ENCODE measurements at places on chromosomes 3 and 15.
A peak's percentile ranks its signal among the peaks of the same experiment; 100 is the strongest.

- no peaks in the 10 kb centered on the region for H3K4me1 ChIP-seq
- no peak overlapping the region for H3K4me3 ChIP-seq
- no peak for DNase-seq
- no peak overlapping the region for H3K27ac ChIP-seq
Measured at GRCh38 chr3:167305340-167305890, 74.7 kb downstream of the ZBBX start.

- H3K27ac ChIP-seq = no peak overlapping the region
- H3K36me3 ChIP-seq = peaks cover 2% of the 10 kb centered on the region
- no peak for DNase-seq
- H3K4me1 ChIP-seq = peaks cover 11% of the 10 kb centered on the region
- H3K27me3 ChIP-seq = no peaks in the 10 kb centered on the region
Measured at GRCh38 chr3:177488740-177489139, 291.5 kb upstream of the TBL1XR1 start.

DNA sequence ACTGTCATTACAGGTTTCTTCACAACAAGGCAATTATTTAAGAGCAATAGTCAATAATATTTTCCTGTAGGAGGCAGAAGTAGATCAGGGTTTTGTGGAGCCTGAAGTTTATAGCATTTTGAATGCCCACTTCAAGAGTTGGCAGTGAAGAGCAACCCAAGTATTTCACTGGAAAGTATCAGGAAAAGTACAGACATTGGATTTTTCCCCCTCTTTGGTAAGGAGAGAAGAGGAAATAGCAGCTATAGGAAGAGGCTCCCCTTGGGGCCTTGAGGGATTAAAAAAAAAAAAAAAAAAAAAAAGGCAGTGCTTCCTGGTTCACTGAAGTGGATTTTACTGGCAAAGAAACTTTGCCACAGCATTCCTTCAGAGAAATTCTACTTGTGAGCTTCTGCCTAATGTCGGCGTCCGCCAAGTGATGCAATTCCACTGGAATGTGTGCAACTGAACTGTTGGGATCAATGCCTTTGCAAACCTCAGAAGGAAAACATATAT, 5.7 kb upstream of the CNTN6 start:
- H3K27ac ChIP-seq = no peak overlapping the region
- no peak for DNase-seq
- H3K36me3 ChIP-seq = no peaks in the 10 kb centered on the region
- H3K27me3 ChIP-seq = no peaks in the 10 kb centered on the region
- H3K4me1 ChIP-seq = no peaks in the 10 kb centered on the region

- no peak overlapping the region for H3K27ac ChIP-seq
- no peaks in the 10 kb centered on the region for H3K36me3 ChIP-seq
- H3K4me3 ChIP-seq = no peak overlapping the region
Measured at GRCh38 chr3:15283702-15284101, 48.7 kb downstream of the SH3BP5 start.

- no peak overlapping the region for H3K4me3 ChIP-seq
- no peaks in the 10 kb centered on the region for H3K4me1 ChIP-seq
- H3K27ac ChIP-seq = no peak overlapping the region
- H3K27me3 ChIP-seq = no peaks in the 10 kb centered on the region
Measured at GRCh38 chr3:101244212-101244575, 76.2 kb downstream of the IMPG2 start.

- H3K4me3 ChIP-seq = no peak overlapping the region
- no peaks in the 10 kb centered on the region for H3K27me3 ChIP-seq
- no peak overlapping the region for H3K27ac ChIP-seq
- no peaks in the 10 kb centered on the region for H3K4me1 ChIP-seq
- no peak for DNase-seq
Measured at GRCh38 chr3:147538034-147538433, 128.9 kb downstream of the ZIC1 start.

GRCh38 chr3:114057011-114057347, 442 bp downstream of the QTRT2 start:
- peak overlapping the region; percentile 92 for H3K4me3 ChIP-seq
- no peak for DNase-seq
- H3K27me3 ChIP-seq = no peaks in the 10 kb centered on the region
- peaks cover 32% of the 10 kb centered on the region for H3K4me1 ChIP-seq
- peaks cover 29% of the 10 kb centered on the region for H3K36me3 ChIP-seq

DNA sequence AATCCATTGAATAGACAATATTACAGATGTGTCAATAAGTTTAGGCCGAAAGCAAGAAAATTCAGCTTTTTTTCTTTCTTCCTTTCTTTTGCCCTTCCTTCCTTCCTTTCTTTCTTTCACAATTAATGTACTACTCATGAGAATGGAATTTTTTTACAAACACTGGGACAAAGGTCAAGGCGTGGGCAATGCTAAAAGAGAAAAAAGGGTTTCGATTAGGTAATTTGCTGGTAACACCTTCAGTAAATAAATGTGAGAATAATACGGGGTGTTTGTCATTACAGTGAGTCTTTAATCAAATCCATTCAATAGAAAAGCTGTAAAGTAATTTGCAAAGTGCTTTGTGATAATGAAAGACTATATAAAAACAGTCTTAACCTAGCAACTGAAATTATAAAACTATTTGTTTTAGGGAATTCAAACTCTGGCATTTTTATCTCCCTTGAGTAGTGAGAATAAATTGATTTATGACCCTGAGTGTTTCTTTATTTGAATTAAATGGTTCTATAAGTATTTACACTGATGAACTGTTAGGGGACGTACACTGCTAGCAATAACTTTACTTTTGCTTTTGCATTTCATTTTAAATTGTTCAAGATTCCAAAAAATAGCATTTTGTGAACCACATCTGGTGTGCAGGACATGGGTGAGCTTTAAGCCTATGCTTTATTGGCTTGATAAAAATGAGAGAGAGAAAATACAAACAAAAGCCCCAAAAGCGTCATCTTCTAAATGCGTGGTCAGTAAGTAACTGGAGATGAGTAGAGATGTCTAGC, 104.2 kb upstream of the THRB start:
- H3K27me3 ChIP-seq = no peaks in the 10 kb centered on the region
- no peaks in the 10 kb centered on the region for H3K36me3 ChIP-seq
- H3K4me1 ChIP-seq = no peaks in the 10 kb centered on the region
- H3K27ac ChIP-seq = no peak overlapping the region
- no peak for DNase-seq

- no peak overlapping the region for H3K27ac ChIP-seq
- H3K36me3 ChIP-seq = no peaks in the 10 kb centered on the region
- peaks cover 5% of the 10 kb centered on the region for H3K27me3 ChIP-seq
- no peak overlapping the region for H3K4me3 ChIP-seq
- DNase-seq = no peak
Measured at GRCh38 chr3:106750092-106750491, 627.1 kb upstream of the CCDC54 start.

GRCh38 chr15:57133127-57133968, 214.9 kb downstream of the TCF12 start:
- no peak overlapping the region for H3K4me3 ChIP-seq
- H3K4me1 ChIP-seq = peaks cover 55% of the 10 kb centered on the region
- peak; percentile 6 for DNase-seq
- peak overlapping the region; percentile 72 for H3K27ac ChIP-seq
- H3K27me3 ChIP-seq = no peaks in the 10 kb centered on the region

- no peak for DNase-seq
- H3K27me3 ChIP-seq = no peaks in the 10 kb centered on the region
- no peak overlapping the region for H3K4me3 ChIP-seq
- peaks cover 15% of the 10 kb centered on the region for H3K36me3 ChIP-seq
- no peak overlapping the region for H3K27ac ChIP-seq
- H3K4me1 ChIP-seq = no peaks in the 10 kb centered on the region
Measured at GRCh38 chr3:132507657-132508056, 89.4 kb upstream of the ACKR4 start.
